Stimulated activated CD4-positive, alpha-beta T cell treated with anti-CD3 and anti-CD28 coated beads, TNF-alpha, amount 100 ng/mL, for 1 hour (primary cell): ENCODE measurements at places on chromosomes 5 and 9.

DNA sequence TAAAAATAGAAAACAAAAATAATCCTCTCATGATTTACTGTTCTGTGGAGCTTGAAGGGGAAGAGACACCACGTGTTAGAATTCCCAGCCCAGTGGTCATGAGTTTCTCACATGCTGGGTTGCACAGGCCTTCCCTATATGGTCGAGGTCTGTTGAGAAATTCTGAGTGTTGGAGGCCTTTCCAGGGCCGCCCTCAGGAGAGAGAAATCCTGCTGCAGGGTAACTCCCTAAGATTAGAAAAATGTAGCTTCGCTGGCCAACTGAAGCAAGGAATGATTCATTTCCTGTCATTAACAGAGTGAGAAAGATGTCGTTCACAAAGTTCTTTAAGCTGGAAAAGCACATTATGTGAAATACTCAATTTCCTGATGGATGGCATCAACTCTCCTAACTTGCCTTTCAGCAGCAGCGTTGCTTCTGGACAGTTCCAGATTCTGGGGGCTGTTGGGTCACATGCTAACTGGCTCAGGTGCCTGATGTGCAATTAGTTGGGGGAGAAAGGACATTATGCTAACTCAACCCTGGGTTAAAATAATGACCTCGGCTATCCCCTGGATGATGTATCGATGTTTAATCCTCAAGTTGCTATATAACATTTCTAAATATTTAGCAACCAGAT is 104.8 kb upstream of the CD180 start:
- no peak for DNase-seq

GRCh38 chr5:96780626-96781025 is 27.1 kb downstream of the ERAP1 start:
- no peak for DNase-seq

GRCh38 chr5:34657274-34657921 is 1.3 kb downstream of the RAI14 start:
- no peak for DNase-seq

GRCh38 chr5:3120028-3120427 is 368.6 kb upstream of the IRX2 start:
- DNase-seq, result no peak

GRCh38 chr9:10806868-10807267 is 194.1 kb upstream of the PTPRD start:
- no peak for DNase-seq

GRCh38 chr5:140213370-140213983 is 38.5 kb downstream of the CYSTM1 start:
- no peak for DNase-seq

DNA sequence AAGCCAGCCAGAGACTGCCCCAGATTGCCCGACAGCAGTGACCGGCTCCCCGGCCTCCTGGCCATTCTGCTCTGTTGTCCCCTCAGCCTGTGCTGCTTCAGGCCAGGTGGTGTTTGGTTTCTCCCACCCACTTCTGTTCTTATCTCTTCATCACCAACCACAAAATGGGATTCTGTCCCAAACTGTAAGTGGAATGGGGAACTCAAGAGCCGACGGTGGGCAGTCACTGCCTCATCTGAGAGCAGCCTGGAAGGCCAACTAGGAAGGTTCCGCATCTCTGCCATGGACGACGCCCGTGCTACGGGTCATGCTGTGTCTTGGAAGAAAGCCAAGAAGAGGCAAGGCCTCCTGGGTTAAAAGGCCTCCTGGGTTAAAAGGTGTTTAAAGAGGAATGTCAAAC is 219.0 kb upstream of the PIK3R1 start:
- DNase-seq, result no peak

DNA sequence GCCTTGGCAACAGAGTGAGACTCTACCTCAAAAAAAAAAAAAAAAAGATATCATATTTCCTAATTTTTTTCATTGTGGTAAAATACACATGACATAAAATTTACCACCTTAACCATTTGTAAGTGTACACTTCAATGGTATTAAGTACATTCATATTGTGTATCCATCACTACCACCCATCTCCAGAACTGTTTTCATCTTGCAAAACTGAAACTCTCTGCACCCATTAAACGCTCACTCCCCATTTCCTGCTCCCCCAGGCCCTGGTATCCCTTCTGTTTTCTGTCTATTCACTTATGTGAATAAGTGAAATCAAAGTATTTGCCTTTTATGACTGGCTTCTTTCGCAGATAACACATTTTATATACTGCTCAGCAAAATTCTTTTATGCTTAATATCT is 12.8 kb downstream of the LRRC8A start:
- DNase-seq, result no peak
